SJSA1 (cell line): ENCODE measurements at places on chromosomes 12 and 14.

- H3K27me3 ChIP-seq, result no peaks in the 10 kb centered on the region
- no peak for DNase-seq
- H3K4me3 ChIP-seq, result no peak overlapping the region
These were observed 265.8 kb upstream of the FLRT2 start for GRCh38 chr14:85263916-85264675.

DNA sequence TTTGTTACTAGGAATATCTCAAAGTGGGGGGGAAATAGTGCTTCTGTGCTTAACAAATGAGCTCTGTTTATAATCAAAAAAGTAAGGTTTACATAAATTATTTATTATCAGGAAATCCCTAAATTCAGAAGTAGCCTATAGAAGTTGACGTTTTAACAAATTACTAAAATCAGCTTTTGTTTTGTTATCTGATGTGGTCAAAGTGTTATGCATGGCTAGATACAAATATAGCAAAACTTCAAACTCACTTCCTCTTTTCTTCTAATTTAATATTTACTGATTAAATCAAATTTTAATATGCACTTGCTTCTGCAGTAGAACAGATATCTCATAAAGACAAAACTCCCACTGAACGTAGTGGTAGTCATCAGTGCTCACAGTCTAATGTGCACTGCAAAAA is 47.5 kb downstream of the GARIN6 start:
- no peaks in the 10 kb centered on the region for H3K36me3 ChIP-seq
- no peaks in the 10 kb centered on the region for H3K4me1 ChIP-seq
- no peak overlapping the region for H3K4me3 ChIP-seq
- DNase-seq, result no peak

DNA sequence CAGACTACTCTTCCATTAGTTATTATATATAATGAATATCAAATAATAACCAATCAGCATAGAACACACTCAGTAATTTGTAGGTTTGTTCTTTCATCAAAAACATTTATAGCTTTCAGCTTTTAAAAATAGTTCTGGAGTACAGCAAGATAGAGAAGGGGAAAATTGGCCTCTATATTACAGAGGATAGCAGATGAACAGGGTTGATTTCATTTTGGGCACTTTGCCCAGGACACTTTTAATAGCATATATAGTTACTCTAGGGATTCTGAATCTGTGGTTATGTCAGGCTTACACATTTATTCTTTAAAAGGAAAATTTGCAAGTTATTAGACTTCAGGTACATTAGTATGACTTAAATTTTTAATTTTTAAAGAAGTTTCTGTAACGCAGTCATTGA is 52.6 kb downstream of the IFT81 start:
- H3K27me3 ChIP-seq, result no peaks in the 10 kb centered on the region
- H3K4me1 ChIP-seq, result peaks cover 4% of the 10 kb centered on the region
- DNase-seq, result no peak
- H3K27ac ChIP-seq, result no peak overlapping the region
- no peaks in the 10 kb centered on the region for H3K36me3 ChIP-seq

DNA sequence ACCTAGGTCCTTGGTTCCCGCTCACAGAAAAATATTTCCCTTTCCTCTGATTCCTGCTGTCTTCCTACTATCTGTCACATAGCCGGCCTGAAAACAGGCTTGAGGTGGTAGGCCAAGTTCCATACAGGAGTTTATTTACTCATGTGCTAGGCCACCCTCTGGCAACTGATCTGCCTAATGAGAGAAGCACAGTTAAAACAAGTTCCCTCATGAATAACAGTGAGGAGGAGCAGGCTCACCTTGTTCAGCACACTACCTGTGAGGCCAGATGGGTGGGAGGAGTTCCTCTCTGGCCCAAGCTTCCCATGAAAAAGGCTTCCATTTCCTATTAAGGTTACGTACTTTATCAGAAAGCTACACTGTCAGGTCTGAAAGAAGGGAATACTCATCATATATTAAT is 206.0 kb downstream of the MYRFL start:
- no peaks in the 10 kb centered on the region for H3K27me3 ChIP-seq
- H3K27ac ChIP-seq, result no peak overlapping the region
- H3K36me3 ChIP-seq, result no peaks in the 10 kb centered on the region
- H3K4me1 ChIP-seq, result no peaks in the 10 kb centered on the region

DNA sequence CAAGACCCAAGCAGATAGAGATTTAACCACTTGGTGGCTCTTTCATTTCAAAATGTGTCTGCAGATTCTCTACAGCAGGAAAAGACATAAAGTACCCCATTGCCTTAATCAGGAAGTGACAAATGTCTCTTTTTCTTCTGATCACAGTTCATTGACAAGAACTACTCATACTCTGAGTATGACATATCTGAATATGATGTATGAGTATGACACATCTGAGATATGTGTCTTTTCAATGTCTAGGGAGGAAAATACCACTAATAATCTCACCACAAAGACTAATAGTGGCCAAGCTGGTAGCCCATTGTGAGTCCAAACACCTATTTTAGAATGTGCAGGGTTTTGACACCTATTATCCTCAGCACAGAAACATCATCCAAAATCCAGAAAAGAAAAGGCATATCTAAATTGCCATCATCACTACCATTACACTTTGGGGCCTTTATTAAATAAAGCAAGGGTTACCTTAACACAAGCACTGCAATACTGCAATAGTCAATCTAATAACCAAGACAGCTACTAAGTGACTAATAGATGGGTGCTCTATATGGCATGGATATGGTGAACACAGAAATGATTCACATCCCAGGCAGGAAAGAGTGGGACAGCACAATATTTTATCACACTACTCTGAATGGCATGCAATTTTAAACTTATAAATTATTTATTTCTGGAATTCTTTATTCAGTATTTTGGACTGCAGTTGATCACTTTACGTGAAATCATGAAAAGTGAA is 243.7 kb upstream of the FAR2 start:
- no peak for DNase-seq
- no peak overlapping the region for H3K27ac ChIP-seq
- H3K27me3 ChIP-seq, result no peaks in the 10 kb centered on the region
- no peaks in the 10 kb centered on the region for H3K36me3 ChIP-seq
- 0 out of 2 replicates have a peak, but pooled peaks cover 3% of the 10 kb centered on the region for H3K4me1 ChIP-seq

DNA sequence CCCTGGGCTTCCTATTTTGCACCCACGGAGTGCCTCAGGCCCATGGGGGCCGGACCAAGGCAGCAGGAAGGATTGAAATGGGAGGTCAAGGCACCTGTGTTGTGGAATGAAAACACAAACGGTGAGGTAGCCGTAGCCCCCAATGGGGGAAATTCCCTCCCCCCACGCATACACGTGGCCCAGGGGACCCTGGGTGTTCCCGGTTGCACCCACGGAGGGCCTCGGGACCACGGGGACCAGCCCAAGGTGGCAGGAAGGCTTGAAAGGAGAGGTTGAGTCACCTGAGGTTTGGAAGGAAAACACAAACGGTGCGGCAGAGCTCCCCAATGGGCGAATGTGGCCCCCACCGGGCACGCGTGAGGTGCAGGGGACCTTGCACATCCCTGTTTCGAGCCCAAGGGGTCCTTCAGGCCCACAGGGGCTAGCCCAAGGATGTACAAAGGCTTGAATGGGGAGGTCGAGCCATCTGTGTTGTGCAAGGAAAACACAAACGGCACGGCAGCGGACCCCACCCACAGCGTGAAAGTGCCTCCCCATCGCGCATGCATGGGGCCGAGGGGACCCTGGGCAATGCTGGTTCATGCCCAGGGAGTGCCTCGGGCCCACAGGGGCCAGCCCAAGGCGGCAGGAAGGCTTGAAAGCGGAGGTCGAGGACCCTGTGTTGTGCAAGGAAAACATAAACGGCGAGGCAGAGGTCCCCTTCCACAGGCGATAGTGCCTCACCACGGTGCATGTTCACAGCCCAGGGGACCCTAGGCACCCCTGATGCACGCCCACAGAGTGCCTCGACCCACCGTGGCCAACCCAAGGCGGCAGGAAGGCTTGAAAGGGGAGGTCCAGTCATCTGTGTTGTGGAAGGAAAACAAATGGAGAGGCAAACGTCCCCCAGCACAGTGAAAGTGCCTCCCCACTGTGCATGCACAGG is 376.7 kb downstream of the ALG10 start:
- H3K4me1 ChIP-seq, result no peaks in the 10 kb centered on the region
- peak; percentile 35 for DNase-seq
- H3K4me3 ChIP-seq, result no peak overlapping the region
- H3K36me3 ChIP-seq, result no peaks in the 10 kb centered on the region
- no peak overlapping the region for H3K27ac ChIP-seq
- no peaks in the 10 kb centered on the region for H3K27me3 ChIP-seq

GRCh38 chr14:81263777-81264410 is 43.1 kb upstream of the GTF2A1 start:
- no peaks in the 10 kb centered on the region for H3K27me3 ChIP-seq
- H3K4me1 ChIP-seq, result no peaks in the 10 kb centered on the region
- DNase-seq, result no peak
- H3K4me3 ChIP-seq, result no peak overlapping the region
- no peak overlapping the region for H3K27ac ChIP-seq

- no peaks in the 10 kb centered on the region for H3K27me3 ChIP-seq
- peaks cover 65% of the 10 kb centered on the region for H3K4me1 ChIP-seq
- peak overlapping the region; percentile 99 for H3K27ac ChIP-seq
- DNase-seq, result no peak
These were observed 257.5 kb upstream of the HMGA2 start for GRCh38 chr12:65566751-65567150.
